Uterus (tissue), 4 donors: ENCODE measurements at places on chromosomes 6 and 20. TPM values are rescaled to one million over a fixed set of nuclear protein-coding genes. Genes with fewer than 3 reads are reported as not detected.

The NOX3 gene
- not detected for total RNA-seq

The TRIM10 gene
- 0.69 TPM for total RNA-seq

The HNF4A gene
- not detected for total RNA-seq

The BANF2 gene
- total RNA-seq = not detected

The ANKRD6 gene
- total RNA-seq = 26.0 TPM

The IMPG1 gene
- total RNA-seq = 0.14 TPM

The RAET1G gene
- not detected for total RNA-seq
